Mammary epithelial cell (primary cell): ENCODE measurements at places on chromosomes 1 and 21. TPM values are rescaled to one million over a fixed set of nuclear protein-coding genes. Genes with fewer than 3 reads are reported as not detected.

The GBP6 gene
- polyA plus RNA-seq, result 4.6 TPM

The CPTP gene
- polyA plus RNA-seq, result 16.4 TPM

- DNase-seq, result no peak
Observed at GRCh38 chr1:19370453-19371170, 58.5 kb downstream of the SLC66A1 start.

The FCN3 gene
- polyA plus RNA-seq, result not detected

- no peak for DNase-seq
Observed at GRCh38 chr1:203082571-203083462, 3.0 kb downstream of the MYOG start.

DNA sequence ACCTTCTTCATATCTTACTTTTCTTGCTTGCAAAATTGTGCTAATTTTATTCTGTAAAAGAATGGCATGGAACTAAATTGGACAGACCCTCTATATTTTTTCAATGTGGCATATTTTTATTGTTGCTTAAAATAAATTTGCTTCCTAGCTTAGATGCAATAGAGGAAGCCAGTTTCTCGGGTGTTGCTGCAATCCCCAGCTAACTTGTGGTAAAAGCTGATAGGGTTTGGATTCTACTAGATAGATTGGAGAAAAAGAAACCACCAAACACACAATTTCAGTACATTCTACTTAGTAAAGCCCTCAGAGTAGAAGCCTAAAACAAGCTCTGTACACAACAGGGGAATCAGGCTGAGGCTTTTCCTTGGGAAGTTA is 49.5 kb upstream of the GCLM start:
- DNase-seq, result no peak

- DNase-seq, result no peak
Observed at GRCh38 chr1:212600071-212600915, 8.3 kb upstream of the ATF3 start.

DNA sequence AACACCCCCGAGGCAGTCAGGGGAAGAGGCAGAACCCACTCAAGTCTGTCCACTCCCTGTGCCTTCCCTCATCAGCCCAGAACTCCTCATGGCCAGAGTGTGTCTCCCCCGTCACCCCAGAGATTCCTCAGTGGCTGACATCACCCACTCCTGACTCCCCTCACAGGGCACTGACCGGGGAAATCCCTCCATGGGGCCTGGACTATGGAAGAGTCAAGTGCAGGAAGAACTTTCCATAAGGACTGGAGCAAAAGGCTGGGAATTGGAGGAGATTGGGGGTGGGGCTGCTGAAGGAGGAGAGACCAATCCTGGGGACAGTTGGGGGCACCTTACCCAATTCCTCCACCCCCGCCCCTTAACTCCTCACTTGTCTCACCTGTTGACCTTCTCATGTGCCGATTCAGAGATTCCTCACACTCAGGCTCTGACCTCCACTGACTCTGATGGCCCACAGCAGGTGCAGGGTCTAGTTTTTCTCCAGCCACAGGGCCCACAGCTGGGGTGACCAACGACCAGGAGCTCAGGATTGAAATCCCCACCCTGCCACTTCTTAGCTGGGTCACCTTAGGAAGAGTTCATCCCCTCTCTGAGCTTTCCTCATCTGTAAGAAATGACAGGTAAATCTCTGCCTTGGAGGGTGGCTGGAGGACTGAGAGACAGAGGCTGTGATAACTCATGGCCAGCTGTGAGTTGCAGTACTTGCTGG is 481 bp upstream of the EXTL1 start:
- no peak for DNase-seq

The NDUFS2 gene
- polyA plus RNA-seq, result 112 TPM

The ACTN2 gene
- not detected for polyA plus RNA-seq

DNA sequence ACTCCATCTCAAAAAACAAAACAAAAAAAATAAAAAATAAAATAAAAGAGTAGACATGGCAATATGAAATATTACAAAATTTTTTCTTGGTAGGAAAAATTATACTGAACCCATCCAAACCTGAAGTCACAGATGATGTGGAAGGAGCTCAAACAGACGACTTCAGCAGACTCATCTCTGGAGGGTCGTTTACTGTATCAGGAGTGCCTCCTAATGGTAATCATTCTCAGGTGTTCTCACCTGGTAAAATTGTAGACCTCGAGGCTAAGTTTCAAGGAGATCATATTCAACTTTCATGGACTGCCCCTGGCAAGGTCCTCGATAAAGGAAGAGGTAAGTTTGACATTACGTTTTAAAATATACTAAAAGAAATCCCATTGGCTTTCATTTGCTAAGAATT is 54.3 kb upstream of the SH3GLB1 start:
- DNase-seq, result no peak

- no peak for DNase-seq
Observed at GRCh38 chr1:25760871-25761270, 39.1 kb upstream of the SELENON start.

DNA sequence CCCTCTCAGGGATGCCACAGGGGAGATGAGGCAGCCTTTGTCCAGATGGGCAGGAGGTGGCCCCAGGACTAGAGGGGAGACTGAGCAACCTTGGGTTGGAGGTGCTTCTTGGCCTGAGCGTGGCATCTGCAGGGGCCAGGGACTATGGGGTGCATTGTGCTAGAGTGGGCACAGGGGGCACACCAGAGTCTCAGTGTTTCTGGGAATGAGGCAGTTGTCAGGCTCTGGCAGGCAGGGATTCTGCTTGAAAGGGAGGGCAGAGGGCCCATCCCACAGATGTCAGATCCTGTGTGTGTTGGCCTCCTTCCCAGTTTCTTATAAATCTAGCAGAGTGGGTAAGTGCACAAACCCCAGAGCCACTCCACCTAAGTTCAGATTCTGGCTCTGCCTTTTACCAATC is 13.7 kb downstream of the LGR6 start:
- peak; percentile 30 for DNase-seq

The RIPPLY3 gene
- 0.34 TPM for polyA plus RNA-seq

The RXFP4 gene
- polyA plus RNA-seq, result 0.07 TPM

The TMPRSS15 gene
- not detected for polyA plus RNA-seq

DNA sequence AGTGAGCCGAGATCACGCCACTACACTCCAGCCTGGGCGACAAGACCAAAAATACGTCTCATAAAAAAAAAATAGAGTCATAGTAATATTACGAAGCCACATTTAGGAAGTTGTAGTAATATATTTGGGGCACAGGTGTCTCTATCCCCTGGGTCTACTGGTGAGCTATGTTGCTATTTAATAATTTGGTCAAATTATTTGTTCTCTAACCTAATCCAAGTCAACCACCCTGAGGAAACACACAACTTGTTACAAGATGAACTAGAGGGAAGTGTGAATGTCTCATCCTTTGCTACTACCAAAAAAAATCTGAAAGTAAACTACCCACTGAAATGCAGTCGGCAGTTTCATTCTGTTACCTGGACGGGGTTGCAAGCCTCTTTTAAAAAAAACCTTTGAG is 35.3 kb downstream of the RGS8 start:
- DNase-seq, result no peak

The TMCC2 gene
- 1.4 TPM for polyA plus RNA-seq

DNA sequence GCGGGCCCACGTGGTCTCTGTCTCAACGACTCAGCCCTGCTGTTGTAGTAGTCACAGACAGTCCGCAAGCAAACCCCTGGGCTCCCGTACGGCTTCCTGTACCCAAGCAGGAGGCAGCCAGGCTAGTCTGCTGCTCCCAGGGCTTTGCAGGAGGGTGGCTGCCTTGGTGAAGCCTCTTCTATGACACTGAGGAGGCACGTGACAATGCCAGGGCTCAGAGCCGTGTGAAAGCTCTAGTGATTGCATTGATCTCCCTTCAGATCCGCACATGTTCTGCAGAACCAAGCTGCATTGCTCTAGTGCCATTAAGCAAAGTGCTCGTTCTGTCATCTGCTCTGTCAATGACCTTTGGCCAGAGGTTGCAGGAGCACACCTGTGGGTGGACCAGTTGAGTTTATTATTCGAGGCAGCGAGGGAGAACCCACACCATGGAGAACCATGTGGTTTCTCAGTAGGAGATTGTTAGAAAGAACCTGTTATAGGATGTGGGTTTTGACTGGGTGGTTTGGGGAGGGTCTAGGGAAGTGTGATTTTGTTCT is 18.0 kb downstream of the UMODL1 start:
- no peak for DNase-seq

DNA sequence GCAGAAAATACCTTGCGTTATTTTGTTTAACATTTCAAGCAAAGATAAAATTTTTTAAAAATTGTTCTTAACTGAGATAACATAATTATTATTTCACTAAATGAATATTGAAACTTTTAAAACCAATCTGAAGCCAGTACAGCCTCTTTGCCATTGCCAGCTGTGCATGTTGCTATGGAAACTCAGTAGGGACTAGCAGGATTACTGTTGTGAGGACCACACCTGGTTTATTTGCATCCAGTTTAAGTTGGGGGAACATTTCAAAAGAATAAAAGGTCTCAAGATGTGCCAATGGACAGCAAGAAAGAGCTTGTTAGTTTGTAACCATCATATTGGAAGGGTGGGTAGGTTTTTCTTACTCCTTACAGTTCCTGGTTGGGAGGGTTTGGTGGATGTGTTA is 80.7 kb downstream of the POU2F1 start:
- no peak for DNase-seq

The KRTAP13-2 gene
- not detected for polyA plus RNA-seq

- DNase-seq, result no peak
Observed at GRCh38 chr1:231636157-231636556, 9.6 kb downstream of the DISC1 start.

DNA sequence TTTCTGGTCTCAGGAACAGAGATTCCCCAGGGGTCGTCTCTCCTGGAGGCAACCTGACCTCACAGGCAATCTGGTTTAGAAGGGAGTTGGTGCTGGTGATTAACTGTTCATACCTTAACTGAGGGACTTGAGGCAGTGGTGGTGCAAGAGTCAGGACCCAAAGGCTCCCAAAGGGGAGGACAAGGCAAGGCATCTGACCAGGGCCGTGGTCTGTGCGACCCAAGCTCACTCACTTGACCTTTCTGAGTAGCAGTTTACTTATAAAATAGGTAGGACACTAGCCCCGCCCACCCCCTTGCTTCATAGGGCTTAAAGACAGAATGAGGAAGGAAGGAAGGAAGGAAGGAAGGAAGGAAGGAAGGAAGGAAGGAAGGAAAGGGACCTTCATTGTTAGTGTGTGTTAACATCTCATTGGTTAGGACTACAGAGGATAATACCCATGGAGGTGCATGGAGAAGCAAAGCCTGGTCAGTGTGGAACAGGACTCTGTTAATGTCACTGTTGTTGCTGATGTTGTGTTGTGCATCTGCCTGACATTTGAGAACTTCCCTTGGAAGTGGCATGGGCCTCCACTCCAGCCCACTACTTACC is 4.6 kb upstream of the KCNA2 start:
- no peak for DNase-seq

DNA sequence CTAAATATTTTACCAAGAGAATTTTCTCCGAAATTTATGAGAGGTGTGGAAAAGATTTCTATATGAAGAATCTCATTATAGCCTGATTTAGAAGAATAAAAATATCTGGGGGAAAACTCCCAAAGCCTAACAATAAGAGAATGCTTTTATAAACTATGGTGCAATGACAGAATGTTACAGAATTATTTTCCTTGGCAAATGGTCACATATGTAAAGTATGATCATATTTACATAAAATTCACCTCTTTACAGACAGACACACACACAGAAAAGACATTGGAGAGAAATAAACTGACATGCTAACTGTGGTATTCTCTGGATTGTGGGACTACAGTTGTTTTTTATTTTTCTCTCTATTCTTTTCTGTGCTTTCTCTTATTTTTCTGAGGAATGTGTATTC is 226.3 kb upstream of the USP24 start:
- no peak for DNase-seq

DNA sequence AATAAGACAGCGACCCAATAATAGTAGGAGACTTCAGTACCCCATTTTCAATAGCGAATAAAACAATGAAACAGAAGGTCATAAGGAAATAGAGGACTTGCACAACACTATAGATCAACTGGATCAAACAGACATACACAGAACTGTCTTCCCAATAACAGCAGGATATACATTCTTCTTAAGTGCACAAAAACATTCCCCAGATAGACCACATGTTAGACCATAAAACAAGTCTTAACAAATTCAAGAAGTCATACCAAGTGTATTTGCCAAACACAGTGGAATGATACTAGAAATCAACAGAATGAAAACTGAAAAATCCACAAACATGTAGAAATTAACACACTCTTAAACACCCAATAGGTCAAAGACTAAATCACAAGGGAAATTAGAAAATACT is 78.0 kb downstream of the LBR start:
- DNase-seq, result peak; percentile 81

The LRRIQ3 gene
- polyA plus RNA-seq, result 0.75 TPM

DNA sequence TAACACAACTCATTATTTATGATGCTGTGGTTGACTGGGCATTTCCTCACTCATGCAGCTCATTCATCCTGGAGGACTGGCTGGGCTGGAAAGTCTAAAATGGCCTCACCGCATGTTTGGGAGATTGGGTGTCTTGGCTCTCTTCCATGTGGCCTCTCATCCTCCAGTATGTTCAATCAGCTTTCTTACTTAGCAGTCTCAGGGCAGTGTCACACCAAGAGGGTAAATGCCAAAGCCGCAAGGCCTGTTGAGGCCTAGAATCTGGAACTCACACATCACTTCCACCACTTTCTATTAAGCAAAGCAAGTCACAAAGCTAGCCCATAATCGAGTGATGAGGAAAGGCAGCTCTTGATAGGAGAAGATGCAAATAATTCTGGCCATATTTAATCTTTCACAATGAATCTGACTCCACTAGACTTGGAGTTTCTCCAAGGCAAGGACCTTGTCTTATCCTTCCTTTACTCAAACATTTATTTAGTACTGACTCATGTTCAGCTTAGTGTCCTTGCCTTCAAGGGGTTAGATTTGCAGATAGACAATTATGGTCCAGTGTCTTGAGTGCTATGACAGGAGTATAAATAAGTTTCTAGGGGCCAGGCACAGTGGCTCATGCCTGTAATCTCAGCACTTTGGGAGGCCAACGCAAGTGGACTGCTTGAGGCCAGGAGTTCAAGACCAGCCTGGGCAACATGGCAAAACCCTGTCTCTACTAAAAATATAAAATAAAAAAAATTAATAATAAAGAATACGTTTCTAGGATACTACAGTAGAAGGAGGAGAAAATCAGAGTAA is 45.1 kb downstream of the TMEM53 start:
- peak; percentile 84 for DNase-seq

GRCh38 chr21:20728691-20729090 is 269.5 kb upstream of the NCAM2 start:
- no peak for DNase-seq

- DNase-seq, result peak; percentile 83
Observed at GRCh38 chr1:235883261-235883927, 16.7 kb upstream of the LYST start.

- DNase-seq, result no peak
Observed at GRCh38 chr1:31064111-31064717, 1.3 kb downstream of the PUM1 start.

The S100A13 gene
- polyA plus RNA-seq, result 448 TPM

GRCh38 chr1:244065063-244065793 is 14.1 kb downstream of the ZBTB18 start:
- DNase-seq, result no peak

The HSPG2 gene
- 23.9 TPM for polyA plus RNA-seq

DNA sequence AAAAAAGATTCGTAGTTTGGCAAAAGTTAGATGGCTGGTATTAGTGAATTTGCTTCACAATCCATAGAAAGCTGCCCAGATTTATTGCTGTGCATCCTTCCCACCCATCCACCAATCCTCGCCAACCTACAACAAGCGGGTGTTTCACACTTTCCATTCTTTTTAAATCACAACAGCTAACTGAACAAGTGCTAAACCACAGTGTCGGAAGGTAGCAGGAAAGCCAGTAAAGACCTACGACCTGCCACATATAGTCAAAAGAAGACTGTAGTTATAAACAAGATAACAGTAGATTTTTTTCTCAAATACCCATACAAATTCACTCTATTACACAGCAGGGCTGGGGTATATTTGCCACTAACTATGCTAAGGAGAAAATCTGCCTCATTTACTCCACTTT is 47.0 kb upstream of the AIM2 start:
- no peak for DNase-seq
